ENCODE measurements at places on chromosomes 6 and 20.

DNA sequence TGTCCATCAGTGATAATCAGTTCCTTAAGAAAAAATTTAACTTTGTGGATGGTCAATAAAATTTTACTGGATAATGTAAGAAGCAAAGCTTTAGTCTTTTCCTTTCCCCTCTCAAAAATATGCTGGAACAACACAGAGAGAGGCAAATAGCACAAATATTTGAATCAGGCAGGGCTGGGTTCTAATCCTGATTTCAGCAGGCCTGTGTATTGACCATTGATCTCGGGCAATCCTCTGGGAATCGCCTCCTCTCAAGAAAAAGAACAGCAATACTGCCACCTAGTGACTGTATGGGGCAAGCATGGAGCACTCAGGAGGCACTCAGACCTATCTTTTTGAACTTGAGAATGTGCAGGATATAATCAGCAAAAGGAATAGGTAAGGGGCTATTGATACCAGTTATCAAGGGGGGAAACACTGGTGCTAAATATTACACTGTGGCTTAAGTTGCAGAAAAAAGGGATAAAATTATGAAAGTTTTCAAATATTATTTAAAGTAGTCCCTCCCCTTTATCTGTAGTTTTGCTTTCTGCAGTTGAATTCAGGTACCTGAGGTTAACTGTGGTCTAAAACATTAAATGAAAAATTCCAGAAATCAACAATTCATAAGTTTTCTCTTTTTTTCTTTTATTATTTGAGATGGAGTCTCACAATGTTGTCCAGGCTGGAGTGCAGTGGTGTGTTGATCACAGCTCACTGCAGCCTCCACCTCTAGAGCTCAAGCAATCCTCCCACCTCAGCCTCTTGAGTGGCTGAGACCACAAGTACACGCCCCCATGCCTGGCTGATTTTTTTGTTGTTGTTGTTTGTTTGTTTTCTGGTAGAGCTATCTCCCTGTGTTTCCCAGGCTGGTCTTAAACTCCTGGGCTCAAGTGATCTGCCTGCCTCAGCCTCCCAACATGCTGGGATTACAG is 91.8 kb upstream of the NHSL1 start:
- DNase-seq = peak; percentile 77

DNA sequence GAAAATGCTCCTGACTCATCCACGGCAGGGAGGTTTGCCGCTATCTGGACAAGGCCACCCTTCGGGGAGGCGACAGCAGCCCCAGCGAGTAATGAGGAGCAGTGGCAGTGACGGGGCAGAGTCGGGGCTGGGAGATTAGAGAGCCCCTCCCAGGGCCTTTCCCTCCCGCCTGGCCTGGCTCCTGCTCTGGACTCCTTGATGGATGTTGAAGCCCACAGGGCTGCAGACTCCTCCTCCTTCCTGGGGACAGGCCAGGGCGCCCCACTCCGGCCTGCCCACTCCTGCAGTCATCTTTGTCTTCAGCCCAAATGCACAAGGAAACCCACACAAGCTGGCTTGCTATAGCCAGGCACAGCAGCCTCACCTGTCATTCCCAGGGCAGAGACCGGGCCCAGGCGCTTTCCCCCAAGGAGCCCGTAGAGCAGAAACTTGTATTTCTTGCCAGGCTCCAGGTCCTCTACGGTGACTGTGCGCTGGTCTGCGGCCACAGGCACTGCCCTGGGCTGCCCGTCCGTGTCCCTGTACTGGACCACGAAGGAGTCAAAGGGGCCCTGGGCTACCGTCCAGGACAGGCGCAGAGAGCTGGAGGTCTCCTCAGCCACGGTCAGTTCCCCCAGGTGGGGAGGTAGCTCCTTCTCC is 7.7 kb downstream of the CYP21A2 start:
- DNase-seq = peak; percentile 56

DNA sequence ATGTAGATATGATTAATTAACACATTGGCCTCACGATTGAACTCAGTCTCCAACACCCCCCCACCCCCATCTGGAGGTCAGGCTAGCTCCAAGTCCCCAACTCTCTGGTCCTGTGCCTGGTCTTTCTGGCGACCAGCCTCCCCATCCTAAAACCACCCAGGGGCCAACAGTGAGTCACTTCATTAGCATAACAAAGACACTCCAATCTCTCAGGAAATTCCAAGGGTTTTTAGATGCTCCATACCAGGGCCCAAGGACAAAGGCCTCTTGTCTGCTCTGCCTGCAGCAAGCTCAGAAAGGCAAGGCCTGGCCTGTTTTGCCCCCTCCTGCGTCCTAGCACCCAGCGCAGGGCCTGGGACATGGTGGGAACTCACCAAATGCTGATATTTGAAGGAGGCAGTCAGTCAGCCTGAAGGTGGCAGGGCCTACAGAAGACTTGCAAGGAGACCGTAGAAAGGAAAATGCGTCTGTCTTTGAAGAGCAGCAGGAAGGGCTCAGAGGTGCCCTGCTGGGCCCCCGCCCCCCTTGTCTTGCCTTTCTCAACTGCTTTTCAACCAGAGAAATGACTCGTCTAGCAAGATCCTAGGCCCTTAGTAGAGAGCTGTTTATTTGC is 184.7 kb downstream of the CDH4 start:
- DNase-seq = peak; percentile 50

DNA sequence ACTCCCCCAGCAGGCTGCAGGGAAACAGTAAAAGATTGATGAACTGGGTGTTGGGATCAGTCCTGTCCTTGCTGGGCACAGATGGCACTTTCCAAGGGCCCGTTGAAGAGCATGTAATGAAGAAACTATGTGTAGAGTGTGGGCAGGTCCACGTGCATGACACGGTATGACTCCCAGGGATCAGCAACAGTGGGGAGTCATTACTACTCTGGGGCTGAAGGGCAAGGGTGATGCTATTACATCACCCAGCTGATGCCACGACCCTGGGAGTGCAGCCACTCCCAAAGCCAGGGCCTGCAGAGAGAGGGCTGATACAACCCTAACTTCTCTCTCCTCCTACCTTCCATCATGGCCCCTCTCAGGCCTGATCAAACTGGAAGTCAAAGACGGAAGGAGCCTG is 20.1 kb downstream of the KCNK17 start:
- no peak for DNase-seq

GRCh38 chr6:150176152-150176551 is 33.3 kb downstream of the PPP1R14C start:
- no peak for DNase-seq

DNA sequence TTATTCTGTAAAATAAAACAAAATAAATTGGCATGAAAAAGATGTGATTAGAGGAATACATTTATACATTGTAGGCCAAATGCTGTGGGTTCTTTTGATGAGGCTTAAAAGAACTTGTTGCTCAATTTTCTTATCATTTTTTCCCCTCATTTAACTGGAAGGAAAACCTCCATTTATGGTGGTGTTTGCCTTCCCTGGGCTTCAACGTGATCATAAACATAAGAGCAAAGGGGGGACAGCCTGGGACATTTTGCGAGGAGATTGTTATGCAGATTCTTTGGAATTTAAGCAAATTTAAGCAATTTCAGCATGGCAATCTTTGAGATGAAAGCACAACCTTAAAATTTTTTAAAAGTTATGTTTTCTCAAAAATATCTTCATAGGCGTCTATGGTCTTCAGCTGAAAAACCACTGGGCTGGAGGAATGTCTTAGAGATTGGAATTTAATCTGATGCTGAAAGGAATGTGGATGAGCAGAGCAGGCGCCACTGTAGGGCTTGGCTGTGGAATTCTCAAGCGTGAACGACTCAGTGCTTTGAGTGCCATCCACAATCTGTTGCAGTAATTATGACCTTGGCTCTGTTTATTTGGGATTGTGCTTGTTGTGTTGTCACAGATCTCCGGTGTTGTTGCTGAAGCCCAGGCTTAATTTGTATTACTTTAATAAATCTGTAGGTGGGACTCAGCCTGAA is 149.4 kb upstream of the MLIP start:
- DNase-seq = no peak

- no peak for DNase-seq
These were observed 3.4 kb downstream of the MED20 start for GRCh38 chr6:41917528-41917927.

- DNase-seq = no peak
These were observed 18.1 kb upstream of the ASCC3 start for GRCh38 chr6:100899202-100899601.

DNA sequence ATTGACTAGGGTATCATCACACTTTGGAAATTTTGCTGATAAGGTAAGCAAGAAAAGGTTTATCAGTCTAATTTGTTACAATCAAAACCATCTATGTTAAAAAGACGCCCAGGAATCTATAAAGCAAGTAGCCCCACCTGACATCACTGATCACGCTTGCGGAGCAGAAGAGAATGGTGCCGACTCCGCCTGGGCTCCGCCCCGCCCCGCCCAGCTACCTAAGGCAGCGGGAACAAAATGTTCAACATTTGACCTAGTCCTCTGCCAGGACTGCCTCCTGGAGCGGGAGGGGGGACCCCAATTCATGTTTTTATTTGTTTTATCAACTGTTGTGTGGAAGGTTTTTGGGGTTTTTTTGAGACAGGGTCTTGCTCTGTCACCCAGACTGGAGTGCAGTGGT is 520.5 kb downstream of the PREX1 start:
- DNase-seq = no peak

- no peak for DNase-seq
These were observed 18.3 kb downstream of the KIF6 start for GRCh38 chr6:39706819-39707335.

DNA sequence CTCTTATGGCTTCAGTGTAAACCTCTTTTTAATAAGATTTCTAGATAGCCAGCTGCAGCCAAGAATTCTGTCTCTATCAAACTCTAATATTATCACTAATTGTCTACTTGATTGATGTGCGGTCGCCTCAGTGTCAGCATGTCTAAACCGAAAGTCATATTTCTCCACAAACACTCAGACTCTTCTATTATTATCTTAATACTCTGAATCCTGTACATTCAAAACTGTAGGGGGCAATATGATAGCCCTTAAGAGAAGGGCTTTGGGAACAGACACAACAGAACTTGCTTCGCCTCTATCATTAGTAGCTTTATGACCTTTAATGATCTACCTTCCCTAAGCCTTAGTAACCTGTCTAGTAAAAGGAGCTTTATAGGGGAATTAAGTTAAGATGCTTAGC is 379.7 kb upstream of the PTCHD4 start:
- no peak for DNase-seq

DNA sequence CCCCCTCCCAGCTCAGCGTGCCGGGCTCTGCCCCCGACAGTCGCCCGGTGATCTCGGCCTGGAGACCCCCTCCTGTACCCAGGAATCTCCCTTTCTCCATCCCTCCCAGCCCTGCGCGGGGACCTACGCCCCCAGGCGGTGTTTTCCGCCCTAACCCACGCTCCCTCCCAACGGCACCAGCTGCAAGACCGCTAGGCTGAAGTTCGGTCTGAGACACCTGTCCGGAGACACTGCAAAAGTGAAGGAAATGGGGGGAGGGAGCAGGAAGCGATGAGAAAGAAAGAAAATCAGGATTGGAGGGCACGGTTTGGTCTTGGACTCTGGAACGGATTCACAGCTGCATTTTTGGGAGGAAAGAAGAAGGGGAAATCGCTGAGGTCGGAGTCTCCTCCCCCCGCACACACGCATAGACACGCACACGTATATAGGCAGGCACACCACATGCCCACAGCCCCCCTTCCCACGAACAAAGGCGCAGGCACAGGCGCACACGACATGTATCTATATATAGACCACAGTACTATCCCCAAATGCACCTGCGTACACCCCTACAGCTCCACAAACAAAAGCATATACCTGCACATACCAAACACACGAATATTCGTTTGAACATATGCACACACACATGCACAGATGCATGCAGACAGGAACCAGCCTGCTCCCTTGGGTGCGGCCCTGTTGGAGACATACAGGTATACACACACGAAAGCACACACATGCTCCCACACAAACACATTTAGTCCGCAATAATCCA is 1.0 kb downstream of the SLC32A1 start:
- DNase-seq = no peak

- DNase-seq = no peak
These were observed 6.5 kb downstream of the RPS6KA2 start for GRCh38 chr6:166620478-166621113.

- no peak for DNase-seq
These were observed 45.9 kb upstream of the CSE1L start for GRCh38 chr20:48999890-49000870.

DNA sequence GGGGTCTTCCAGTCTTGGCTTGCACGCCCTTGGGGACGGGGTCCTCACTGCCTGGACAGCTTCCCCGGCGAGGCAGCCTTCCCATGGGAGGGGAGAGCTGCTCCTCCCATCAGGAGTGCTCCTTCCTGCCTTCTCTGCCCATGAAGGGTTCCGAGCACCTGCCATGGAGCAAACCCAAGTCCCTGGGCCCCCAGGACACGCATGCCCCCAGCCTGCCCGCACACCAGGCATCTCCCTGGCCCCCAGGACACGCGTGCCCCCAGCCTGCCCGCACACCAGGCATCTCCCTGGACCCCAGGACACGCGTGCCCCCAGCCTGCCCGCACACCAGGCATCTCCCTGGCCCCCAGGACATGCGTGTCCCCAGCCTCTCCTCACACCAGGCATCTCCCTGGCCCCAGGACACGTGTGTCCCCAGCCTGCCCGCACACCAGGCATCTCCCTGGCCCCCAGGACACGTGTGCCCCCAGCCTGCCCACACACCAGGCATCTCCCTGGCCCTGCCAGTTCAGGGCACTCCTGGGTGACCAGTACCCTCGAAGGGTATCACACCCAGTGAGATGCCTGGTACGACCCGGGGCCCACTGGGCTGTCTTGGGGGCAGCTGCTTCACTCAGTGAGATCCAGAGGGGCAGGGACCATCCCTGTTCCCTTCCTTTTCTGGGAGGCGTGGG is 21.7 kb downstream of the COL20A1 start:
- no peak for DNase-seq

Data from stomach (tissue), 19 donors.